Activated CD4-positive, alpha-beta T cell treated with anti-CD3 and anti-CD28 coated beads for 36 hours (primary cell): ENCODE measurements at places on chromosomes 1 and 21.
A peak's percentile ranks its signal among the peaks of the same experiment; 100 is the strongest.

DNA sequence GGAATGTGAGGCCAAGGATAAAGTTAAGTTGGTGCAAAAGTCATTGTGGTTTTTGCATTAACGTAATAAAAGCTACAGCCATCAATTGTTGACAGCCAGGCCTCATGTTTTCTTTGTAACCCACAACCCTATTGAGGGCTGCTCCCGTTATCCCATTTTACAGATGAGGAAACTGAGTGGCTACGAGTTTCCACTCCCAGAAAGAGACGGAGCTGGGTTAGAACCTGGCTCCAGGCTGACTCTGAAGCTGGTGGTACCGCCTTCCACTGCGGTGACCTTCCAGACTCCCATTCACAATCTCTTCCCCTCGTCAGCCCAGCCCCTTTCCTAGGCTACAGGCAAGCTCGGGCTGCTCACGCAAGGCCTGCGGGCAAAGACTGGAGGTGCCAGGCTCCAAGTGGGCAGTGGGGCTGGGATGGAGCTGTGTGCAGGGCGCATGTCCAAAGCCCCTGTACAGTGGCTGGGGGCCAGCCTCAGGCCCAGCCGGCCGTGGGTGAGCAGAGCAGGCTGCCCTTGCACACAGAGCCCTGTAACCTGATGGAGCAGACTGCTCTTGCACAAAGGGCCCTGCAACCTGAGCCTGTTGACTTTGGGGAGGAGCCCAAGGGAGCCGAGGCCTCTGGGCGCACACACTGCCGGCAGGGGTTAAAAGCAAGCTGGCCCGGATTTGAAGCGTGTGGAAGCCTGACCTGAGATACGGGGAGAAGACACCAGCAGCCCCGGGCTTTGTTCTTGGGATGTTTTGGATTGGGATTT is 97.4 kb upstream of the TMPRSS2 start:
- DNase-seq: no peak

GRCh38 chr1:2060072-2060471 is 9.9 kb downstream of the PRKCZ start:
- DNase-seq: no peak

DNA sequence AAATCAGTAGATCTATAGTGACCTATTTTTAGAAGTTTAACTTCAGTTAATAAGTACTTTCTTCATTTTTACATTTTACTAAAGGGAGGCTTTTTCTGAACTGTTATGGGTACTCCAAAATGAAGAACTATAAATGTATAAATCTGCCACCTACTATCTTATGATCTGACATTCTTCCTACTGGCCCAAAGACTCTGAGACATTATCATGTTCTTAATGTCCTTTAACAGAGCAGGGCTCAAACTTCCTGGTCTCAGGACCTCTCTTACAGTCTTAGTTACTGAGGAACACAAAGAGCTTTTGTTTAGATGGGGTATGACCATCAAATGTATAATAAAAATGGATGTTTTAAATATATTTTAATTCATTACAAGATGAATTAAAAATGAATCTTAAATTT is 8.9 kb downstream of the TRIM33 start:
- no peak for DNase-seq

- no peak for DNase-seq
Observed at GRCh38 chr21:42525029-42525581, 11.5 kb downstream of the SLC37A1 start.

- no peak for DNase-seq
Observed at GRCh38 chr1:88398338-88398737, 285.7 kb upstream of the PKN2 start.

DNA sequence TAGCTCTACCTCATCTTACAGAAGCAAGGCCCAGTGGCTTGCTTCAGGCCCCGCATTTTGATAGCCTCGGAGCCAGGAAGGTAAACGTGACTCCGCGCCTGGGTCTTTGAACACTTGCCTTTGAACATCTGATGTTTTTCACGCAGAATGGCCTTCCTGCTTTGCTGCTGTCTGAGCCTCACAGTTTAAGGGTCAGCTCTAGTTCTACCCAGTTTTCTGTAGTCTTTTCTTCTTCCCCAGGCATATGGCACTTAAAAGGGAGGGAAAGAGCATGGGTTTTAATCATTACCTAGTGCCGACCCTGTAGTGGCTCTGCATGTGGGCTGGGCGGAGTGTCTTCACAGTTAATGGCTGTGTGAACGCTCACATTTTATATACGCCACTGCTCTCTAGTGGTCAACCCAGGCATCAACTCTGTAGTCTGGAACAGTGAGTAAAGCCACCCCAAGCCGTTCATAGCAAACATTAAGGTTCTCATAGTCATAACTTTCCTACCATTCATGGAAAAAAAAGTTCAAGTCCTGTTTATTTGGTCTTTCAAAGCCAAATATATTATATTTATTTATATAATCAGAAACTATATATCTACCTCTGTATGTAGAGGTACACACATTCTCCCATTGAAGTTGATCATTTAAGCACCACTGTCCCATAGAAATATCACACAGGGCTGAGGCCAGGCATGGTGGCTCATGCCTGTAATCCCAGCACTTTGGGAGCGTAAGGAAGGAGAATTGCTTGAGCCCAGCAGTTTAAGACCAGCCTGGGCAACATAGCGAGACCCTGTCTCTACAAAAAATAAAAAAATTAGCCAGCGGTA is 78.1 kb downstream of the IER5 start:
- peak; percentile 84 for DNase-seq
